NCI-H510A (cell line): ENCODE measurements at places on chromosomes 2 and 18.

DNA sequence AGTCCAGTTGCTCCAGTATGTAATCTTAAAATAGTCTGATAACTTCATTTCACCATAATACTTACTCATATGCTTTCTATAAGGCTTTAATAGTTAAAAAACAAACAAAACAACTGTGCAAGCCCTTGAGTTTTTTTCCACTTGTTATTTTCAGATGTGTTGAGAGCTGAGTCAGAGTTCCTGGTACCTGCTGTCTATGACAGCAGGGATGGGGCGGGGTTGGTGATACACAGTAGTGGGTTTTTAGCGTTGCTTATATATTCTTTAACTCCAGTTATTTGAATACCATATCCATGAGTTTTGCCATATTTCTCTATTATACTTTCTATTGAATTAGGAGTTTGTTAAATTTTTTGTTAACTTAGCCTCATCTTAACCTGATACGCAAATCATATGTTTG lies 5.0 kb downstream of the NAPG start:
- no peak for DNase-seq

- DNase-seq = no peak
These were observed 37.6 kb downstream of the RMC1 start for GRCh38 chr18:23540867-23541266.

DNA sequence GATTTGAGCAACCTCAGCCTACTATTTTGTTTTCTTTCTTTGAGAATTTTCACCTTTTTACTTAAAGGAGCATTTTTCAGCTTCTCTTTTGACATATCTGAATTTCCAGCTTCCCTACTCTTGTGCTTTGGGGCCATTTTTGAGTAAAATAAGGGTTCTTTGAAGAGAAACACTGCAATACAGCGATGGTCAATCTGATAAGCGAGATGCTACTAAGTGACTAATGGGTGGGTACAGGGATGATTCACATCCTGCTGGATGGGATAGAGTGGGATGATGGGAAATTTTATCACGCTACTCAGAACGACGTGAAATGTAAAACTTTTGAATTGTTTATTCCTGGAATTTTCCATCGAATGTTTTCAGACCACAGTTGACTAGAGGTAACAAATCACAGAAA lies 211.5 kb downstream of the TMEM247 start:
- no peak for DNase-seq

DNA sequence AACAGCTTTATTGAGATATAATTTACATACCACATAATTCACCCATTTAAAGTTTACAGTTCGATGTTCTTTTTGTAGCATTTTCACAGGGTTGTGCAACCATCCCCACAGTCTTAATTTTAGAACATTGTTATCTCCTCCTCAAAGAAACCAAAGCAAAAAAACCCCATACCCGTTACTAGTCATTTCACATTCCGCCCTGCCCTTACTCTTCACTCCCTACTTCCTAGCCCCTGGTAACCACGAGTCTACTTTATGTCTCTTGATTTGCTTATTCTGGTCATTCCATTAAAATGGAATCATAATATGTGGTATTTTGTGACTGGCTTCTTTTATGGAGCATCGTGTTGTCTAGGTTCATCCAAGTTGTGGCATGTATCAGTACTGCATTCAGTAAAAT lies 137.7 kb downstream of the TANC1 start:
- DNase-seq = no peak

- DNase-seq = no peak
These were observed 156.2 kb upstream of the NABP1 start for GRCh38 chr2:191521608-191522208.

DNA sequence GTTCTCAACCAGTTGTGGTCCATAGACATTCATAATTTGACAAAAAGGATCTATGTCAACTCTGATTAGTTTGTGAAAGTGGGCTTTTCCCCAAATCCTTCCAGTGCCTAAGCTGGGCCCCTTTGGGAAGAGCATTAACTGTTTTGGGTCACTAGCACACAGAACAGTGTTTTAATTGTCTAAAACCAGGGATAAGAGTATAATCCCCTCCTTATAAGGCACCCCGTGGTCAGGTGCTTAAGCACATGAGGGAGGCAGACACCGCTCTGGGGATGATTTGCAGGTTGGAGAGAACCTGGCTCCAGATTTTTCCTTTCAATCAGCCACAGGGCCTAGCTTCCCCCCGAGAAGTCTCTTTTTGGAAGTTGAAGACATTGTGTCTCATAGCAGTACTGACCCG lies 53.6 kb upstream of the RFX8 start:
- no peak for DNase-seq

DNA sequence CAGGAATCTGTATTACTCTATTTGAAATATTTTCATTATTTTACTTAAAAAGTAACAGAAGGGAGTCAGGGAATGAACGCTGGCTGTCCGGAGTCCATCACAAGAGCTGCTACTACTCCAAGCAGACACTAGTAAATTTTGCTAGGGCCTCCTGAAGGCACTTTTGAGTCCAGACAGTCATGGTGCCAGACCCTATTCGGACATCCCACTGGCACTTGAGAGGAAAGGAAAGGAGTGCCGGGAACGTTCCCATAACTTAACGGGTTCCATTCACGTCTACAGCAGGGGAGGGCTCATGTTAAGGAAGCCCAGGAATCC lies 563 bp upstream of the GMCL1 start:
- DNase-seq = no peak

GRCh38 chr2:98899041-98899702 lies 36.9 kb downstream of the CRACDL start:
- DNase-seq = peak; percentile 28

DNA sequence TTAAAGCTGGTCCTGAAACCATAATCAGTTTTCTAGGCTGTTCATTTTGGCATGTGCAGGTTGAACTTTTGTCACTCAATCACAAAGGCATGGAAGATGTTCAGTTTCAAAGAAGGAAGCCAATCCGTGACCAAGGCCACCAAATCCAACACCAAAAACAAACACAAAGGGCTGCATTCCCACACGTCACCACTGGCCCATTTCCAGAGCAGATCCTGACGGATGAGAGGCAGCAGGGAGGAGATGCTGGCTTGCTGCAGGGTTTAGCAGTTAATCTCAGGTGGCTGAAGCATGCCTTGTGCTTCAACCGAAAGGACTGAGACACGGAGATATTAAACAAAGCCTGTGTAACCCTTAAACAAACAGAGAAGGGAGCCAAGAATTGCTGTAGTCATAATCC lies 191.9 kb upstream of the CTAGE1 start:
- no peak for DNase-seq

- DNase-seq = peak; percentile 93
These were observed at the start of gene FARP2 for GRCh38 chr2:241355983-241356870. Gene FARP2 (plus strand): TSS chr2:241356285. CDS start chr2:241373108, 16,823 bp downstream.

GRCh38 chr2:134395779-134396178 lies 141.9 kb downstream of the MGAT5 start:
- DNase-seq = no peak

DNA sequence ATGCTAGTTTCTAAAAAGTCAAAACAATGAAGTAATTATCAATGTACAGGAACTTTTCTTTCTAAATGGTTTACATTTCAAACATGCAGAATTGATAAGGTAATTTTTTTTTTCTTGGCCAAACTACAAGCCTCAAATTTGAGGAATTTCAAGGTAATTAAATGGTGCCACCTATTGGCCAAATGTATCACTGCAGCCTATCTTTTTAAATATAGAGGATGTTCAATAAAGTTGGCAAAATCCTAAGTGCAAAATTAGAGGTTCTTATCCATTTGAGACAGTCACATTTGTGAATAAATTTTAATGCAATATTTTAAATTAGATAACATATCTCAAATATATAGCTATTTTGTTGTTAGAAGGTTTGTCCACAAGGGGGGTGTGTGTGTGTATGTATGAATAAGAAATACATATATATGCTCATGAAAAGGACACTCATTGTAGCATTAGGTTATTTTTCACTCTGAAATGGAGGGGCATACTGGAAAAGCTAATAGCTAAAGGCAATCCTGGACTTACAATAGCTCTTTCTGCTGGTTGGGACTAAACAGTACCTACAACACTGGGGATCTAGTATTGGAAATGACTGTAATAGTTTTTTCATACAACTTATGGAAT lies 26.2 kb downstream of the MMADHC start:
- no peak for DNase-seq

DNA sequence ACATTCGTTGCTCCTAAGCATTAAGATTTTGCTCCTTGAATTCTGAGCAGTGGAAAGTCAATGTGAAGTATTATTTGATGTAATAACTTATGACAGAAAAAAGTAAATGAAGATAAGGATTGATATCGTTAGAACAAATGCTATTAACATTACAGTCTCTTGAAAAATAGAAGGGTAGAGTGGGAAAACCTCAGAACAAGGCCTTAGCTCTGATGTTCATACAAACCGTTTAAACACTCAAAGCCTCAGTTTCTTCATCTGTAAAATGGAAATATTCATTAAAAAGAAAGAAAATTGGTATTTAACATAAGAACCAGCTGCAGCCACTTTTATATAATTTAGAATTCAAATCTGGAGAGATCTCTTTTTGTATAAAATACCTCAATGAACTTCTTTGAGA lies 250.4 kb upstream of the NCKAP5 start:
- DNase-seq = no peak

- DNase-seq = no peak
These were observed 2.5 kb downstream of the TGFA start for GRCh38 chr2:70551167-70551566.

- peak; percentile 23 for DNase-seq
These were observed 158.0 kb downstream of the INHBB start for GRCh38 chr2:120503793-120504571.

DNA sequence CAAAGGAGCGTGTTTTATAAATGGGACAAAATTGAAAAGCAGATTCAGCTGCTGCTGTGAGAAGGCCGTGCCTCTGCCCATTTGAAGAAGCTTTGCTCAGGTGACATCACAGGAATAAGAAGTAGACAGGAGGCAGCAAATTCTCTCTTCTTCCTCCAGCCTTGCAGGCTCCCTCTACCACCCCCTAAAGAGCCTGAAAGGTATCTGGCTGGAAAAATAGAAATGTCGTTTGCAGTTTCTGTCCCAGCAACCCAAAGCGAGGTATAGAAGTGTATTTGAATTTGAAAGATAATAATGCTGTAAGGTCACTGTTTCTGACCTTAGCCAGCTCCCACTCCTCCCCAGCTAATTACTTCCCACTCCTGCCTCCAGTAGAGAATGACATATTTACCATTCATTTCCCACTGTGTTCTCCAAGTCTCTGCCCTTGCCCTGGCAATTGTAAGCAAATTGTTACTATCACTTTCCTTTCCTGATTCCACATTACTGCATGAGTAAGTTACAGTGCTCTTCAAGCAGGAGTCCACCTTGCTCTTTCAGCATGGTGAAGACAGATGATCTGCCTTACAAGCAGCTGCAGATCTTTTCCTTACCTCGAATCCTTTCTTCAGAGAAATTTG lies 56.8 kb upstream of the RASGRP3 start:
- DNase-seq = no peak

DNA sequence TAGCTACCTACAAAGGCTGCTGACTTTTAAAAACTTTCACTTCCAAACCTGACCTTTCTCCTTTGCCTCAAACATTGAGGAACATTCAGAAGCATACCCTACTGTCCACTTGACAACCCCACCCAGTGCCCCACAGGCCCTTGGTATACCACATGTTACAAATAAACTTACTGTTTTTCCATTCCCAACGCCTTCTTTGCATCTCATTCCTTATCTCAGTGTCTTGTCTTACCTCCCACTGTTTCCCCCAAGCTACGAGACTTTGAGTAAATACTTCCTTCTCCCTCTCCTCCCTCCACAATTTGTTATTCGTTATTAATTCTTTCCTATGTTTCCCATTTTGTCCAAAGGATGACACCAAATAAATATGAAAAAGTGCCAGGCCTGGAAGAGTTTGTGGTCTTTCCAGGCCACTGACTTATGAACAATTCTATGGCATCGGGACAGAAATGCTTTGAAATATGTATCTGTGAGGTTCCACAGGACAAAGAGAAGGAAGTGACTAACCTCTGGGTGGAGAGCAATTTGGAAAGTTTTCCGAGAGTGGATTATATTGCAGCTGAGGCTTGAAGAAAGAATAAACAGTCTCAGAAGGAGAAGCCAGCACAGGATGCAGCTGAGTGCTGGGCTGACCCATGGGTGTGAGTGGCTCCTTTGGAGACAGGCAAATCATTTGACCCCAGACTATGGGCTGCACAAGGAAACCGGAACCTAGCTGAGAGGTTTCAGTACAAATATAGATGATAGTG lies 409.0 kb downstream of the LPIN1 start:
- no peak for DNase-seq

DNA sequence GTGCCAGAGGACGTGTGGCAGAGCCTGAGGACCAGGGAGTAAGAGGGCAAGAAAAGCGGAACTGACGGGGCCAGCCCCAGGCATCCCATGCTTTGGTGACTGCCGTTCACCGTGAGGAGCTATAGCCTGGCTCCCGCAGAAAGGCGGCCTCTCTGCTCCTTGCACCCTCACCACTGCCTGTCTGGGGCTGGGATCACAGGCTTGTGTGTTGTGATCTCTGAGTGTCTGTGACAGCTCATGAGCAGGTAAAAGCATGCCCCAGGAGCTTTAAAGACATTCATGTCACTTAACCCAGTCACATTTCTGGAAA lies 266.8 kb upstream of the RAB6C start:
- no peak for DNase-seq

DNA sequence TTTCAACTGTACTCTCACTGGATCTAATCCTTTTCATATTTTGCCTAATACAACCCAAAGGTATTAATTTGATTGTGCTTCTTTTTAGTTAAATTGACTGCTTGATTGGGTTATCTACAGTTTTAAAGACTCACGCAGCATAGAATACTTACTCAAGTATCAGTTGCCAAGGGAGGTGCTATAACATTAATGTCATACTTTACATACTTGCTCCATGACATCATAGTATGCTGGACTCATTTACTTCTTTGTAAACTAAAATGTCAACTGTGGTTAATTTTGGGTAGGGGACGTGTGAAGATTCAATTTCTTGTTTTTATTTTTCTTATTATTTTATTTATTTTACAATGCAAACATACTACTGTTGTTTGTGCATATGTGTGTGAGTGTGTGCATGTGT lies 716.2 kb upstream of the VRK2 start:
- DNase-seq = no peak

DNA sequence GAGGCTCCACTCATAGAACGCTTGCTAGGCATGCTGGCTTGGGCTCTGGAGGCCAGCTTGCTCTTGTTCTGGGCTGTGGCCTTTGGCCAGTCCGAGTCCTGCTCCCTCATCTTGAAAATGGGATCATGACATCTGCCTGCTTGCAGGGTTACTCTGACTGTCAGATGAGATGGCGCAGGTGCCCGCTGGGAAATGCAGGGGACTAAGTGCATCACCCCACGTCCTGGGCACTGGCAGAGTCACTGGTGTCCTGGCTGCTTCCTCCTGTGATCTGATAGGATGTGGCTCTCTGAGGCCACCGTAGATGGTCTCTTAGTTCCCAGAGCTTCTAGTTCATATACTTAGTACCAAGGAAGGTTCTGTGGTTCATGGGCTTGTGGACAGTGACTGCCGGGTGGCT lies 18.5 kb downstream of the LDLRAD4 start:
- no peak for DNase-seq

DNA sequence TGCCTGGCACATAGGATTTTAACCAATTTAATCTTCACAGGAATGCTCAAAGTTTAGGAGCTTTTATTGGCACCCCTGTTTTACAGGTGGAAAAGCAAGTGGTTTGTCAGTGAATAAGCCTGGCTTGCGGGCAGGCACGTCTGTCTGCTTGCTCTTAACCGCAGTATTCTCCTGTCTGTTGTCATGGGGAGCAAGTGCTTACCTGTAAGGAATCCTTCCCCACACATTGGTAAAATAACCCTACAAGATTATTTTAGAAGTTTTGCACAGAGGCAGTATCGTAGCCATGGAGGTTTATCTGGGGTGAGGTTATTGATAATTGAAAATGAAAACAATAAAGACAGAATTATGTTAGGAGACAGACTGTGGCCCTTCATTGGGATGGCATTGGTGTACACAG lies 174.9 kb downstream of the AGAP1 start:
- no peak for DNase-seq
